Breast epithelium (tissue), 4 donors: ENCODE measurements at places on chromosomes 5 and 9. TPM values are rescaled to one million over a fixed set of nuclear protein-coding genes. Genes with fewer than 3 reads are reported as not detected.

The KCTD16 gene
- total RNA-seq = under 0.01 TPM

GRCh38 chr5:135890296-135890695, 5.3 kb downstream of the IL9 start:
- H3K4me1 ChIP-seq = no peaks in the 10 kb centered on the region
- no peak overlapping the region for H3K27ac ChIP-seq
- H3K36me3 ChIP-seq = no peaks in the 10 kb centered on the region
- H3K4me3 ChIP-seq = no peak overlapping the region

The GLRA1 gene
- not detected for total RNA-seq

- no peak overlapping the region for H3K27ac ChIP-seq
- H3K36me3 ChIP-seq = no peaks in the 10 kb centered on the region
- no peak overlapping the region for H3K4me3 ChIP-seq
- H3K27me3 ChIP-seq = no peaks in the 10 kb centered on the region
- no peak for DNase-seq
These were observed 32.2 kb downstream of the PDE6A start for GRCh38 chr5:149912226-149912871.

GRCh38 chr5:79621056-79621455, 8.8 kb downstream of the TENT2 start:
- H3K27me3 ChIP-seq = no peaks in the 10 kb centered on the region
- no peaks in the 10 kb centered on the region for H3K4me1 ChIP-seq
- no peak for DNase-seq
- H3K4me3 ChIP-seq = no peak overlapping the region
- H3K36me3 ChIP-seq = peaks cover 4% of the 10 kb centered on the region

DNA sequence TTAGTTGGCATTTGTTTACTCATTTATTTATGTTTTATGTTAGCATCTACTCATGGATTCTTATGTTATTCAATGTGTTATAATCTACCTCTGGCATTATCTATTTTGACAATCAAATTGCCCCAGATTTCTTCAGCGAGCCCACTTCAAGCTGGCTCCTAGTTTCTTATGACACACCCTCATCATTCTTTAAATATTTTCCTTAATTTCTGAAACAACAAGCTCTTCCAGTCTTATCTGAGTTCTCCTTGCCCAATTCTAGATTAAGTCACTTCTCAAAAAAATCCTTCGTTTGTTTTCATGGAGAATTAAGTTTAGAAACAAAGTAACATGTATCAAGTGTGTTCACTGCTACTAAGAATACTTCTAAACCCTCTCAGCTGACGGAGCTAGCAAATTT, 229.8 kb downstream of the SEMA5A start:
- no peak overlapping the region for H3K4me3 ChIP-seq
- H3K27ac ChIP-seq = no peak overlapping the region
- H3K36me3 ChIP-seq = no peaks in the 10 kb centered on the region
- H3K27me3 ChIP-seq = no peaks in the 10 kb centered on the region

The SHB gene
- 17.9 TPM for total RNA-seq

The ARSI gene
- 0.98 TPM for total RNA-seq

DNA sequence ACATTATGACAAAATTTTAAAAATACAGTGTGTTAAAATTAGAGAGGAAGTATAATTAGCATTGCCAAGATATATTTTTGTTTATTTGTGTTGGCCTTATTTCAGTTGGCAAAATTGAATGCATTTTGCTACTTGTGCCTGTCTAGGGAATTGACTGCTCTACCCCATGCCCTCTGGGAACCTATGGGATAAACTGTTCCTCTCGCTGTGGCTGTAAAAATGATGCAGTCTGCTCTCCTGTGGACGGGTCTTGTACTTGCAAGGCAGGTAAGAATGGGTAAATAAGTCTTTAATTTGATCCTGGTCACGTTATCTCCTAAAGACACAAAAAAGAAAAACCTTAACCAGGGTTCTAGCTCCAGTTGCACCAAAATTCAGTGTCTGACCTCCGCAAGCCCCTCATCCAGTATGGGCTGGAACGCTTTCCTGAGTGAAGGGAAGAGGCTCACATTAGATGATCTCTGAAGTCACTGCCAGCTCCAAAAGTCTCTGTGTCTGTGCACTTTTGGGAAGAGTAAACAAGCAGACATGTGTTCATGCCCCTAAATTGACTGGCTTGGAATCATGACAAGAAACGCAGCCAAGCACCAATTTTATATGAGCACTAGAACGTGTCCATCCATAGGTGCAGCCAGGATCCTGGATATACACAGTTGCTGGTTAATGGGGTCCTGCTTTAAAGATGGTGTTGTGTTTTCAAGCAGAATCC, 98.3 kb upstream of the PRRC1 start:
- H3K4me1 ChIP-seq = no peaks in the 10 kb centered on the region
- no peak overlapping the region for H3K4me3 ChIP-seq
- H3K27ac ChIP-seq = no peak overlapping the region

The MORN5 gene
- total RNA-seq = not detected

The PPIP5K2 gene
- total RNA-seq = 42.7 TPM

The TAS2R1 gene
- not detected for total RNA-seq

DNA sequence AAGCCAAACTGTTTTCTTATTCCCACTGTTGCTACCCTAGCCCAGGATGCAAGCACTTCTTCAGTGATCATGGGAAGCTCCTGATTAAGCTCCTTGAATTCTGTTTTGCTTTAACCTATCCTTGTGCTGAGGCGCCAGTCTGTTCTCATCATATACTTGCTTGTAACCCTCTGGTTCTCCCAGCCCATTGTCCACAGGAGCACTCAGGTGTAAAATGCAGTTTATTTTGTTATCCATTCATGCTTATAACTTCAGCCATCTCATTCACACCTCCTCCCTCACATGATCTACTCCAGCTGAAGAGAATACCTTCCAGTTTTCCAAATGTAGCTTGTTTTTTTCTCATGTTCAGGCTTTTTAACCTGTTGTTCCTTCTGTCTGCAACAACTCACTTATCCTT, 402.1 kb upstream of the BRINP1 start:
- no peaks in the 10 kb centered on the region for H3K4me1 ChIP-seq
- no peak overlapping the region for H3K4me3 ChIP-seq
- no peak overlapping the region for H3K27ac ChIP-seq
- H3K36me3 ChIP-seq = no peaks in the 10 kb centered on the region
- no peak for DNase-seq

- H3K27ac ChIP-seq = peak overlapping the region; percentile 12
- no peaks in the 10 kb centered on the region for H3K36me3 ChIP-seq
- H3K4me3 ChIP-seq = no peak overlapping the region
- DNase-seq = no peak
These were observed 168.4 kb upstream of the MPDZ start for GRCh38 chr9:13447843-13448422.

DNA sequence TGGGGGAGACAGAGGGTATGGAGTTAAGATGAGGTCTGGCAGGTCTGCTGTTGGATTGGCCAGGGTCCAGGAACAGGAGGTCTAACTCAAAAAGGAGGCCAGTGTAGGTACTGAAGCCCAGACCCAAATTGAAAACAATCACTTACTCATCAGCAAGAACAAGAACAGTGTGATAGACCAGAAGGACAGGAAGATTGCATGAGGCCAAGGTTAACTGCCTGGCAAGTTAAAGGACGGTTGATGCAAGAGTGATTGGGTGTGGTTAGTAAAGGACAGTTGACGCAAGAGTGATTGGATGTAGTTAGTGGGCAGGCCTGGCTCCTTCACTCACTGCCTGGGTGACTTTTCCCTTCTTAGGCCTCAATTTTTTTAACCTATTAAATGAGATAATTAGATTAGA, 132.6 kb downstream of the PDZD2 start:
- H3K27ac ChIP-seq = no peak overlapping the region
- H3K27me3 ChIP-seq = no peaks in the 10 kb centered on the region
- H3K4me3 ChIP-seq = no peak overlapping the region
- DNase-seq = no peak

- no peaks in the 10 kb centered on the region for H3K36me3 ChIP-seq
- no peak overlapping the region for H3K4me3 ChIP-seq
- no peaks in the 10 kb centered on the region for H3K4me1 ChIP-seq
- H3K27ac ChIP-seq = no peak overlapping the region
These were observed 21.1 kb downstream of the FAM219A start for GRCh38 chr9:34437006-34437925.

- DNase-seq = no peak
- no peak overlapping the region for H3K27ac ChIP-seq
- no peak overlapping the region for H3K4me3 ChIP-seq
- H3K36me3 ChIP-seq = no peaks in the 10 kb centered on the region
- H3K27me3 ChIP-seq = no peaks in the 10 kb centered on the region
These were observed 24.9 kb downstream of the RNF130 start for GRCh38 chr5:180046656-180047055.

DNA sequence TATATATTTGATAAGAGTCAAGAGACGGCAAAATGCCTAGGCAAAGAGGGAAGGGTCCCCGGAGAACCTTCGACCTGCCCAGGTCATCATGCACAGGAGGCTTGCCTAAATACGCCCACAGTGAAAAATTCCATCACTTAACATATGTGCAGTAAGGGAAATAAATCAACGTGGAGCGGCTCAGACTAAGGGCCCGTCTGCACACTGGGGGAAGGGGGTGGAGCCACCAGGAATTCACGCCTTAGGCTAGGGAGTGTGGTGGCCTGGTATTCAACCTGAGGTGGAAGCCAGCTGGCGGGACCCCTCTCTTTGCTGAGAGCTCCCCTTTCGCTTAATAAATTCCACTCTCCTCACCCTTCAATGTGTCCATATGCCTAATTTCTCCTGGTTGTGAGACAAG, 8.3 kb downstream of the PTBP3 start:
- H3K4me3 ChIP-seq = no peak overlapping the region
- H3K27ac ChIP-seq = peak overlapping the region; percentile 14
- no peaks in the 10 kb centered on the region for H3K36me3 ChIP-seq
- DNase-seq = no peak
- no peaks in the 10 kb centered on the region for H3K4me1 ChIP-seq
- H3K27me3 ChIP-seq = no peaks in the 10 kb centered on the region

DNA sequence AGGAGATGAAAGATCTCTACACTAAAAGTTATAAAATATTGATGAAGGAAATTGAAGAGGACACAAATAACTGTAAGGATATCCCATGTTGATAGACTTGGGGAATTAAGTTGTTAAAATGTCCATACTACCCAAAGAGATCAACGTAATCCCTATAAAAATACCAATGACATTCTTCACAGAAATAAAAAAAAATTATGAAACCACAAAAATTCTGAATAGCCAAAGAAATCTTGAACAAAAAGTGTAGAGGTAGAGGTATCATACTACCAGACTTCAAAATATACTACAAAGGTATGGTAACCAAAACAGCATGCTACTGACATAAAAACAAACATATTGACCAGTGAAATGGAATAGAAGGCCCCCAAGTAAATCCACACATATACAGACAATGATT, 71.5 kb upstream of the ELL2 start:
- H3K4me1 ChIP-seq = no peaks in the 10 kb centered on the region
- no peak overlapping the region for H3K27ac ChIP-seq
- H3K36me3 ChIP-seq = no peaks in the 10 kb centered on the region
- H3K27me3 ChIP-seq = no peaks in the 10 kb centered on the region

- no peak overlapping the region for H3K4me3 ChIP-seq
- no peak overlapping the region for H3K27ac ChIP-seq
- H3K36me3 ChIP-seq = no peaks in the 10 kb centered on the region
- H3K27me3 ChIP-seq = no peaks in the 10 kb centered on the region
- DNase-seq = no peak
These were observed 562.8 kb downstream of the BNC2 start for GRCh38 chr9:16307626-16308195.

The GABRA1 gene
- not detected for total RNA-seq

- no peaks in the 10 kb centered on the region for H3K4me1 ChIP-seq
- no peaks in the 10 kb centered on the region for H3K36me3 ChIP-seq
- no peaks in the 10 kb centered on the region for H3K27me3 ChIP-seq
- no peak overlapping the region for H3K4me3 ChIP-seq
These were observed 112.4 kb downstream of the ASTN2 start for GRCh38 chr9:117302487-117302886.

The ENTREP1 gene
- total RNA-seq = 3.0 TPM
